ENCODE measurements at places on chromosomes 4 and X.

- DNase-seq = no peak
Observed at GRCh38 chr4:8328866-8329559, 59.5 kb downstream of the HTRA3 start.

GRCh38 chr4:168509786-168510185 lies 12.9 kb downstream of the PALLD start:
- DNase-seq = no peak

- DNase-seq = no peak
Observed at GRCh38 chr4:68905939-68906779, 45.4 kb downstream of the UGT2A3 start.

DNA sequence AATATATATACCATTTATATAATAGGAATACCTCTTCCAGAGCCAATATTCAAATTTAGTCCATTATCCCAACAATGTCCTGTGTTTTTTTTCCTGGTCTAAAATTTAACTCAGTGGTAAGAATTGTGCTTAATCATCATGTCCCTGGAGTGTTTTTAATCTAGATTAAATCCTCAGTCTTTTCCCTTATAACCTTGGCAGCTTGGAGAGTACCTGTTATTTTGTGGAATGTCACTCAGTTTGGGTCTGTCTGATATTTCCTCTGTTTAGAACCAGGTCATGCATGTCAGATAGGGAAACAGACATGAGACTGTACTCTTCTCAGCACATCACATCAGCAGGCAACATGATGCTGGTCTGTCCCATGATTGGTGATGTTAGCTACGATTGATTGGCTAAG lies 96.6 kb downstream of the HPGD start:
- no peak for DNase-seq

- no peak for DNase-seq
Observed at GRCh38 chr4:156251373-156252065, 297.9 kb upstream of the CTSO start.

DNA sequence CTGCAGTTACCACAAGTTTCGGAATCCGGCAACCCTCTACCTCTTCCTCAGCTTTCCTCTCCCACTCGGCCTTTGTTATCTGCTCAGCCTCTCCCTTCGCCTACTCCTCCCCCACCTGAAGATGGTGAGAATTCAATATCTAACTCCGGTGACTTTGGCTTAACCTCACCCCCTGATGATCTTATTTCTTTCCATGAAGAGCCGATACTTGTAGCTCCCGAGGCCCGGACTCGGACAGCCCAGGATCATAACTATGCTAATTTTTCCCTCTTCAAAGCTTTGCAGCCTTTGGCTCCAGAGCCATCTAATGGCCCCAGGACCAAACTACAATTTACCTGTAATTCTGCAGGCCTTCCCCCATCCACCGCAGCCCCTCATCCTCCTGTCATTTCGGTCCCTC lies 32.0 kb upstream of the MGST2 start:
- no peak for DNase-seq

GRCh38 chr4:102343964-102344519 lies 1.2 kb downstream of the SLC39A8 start:
- peak; percentile 17 for DNase-seq

- DNase-seq = no peak
Observed at GRCh38 chrX:106404512-106404911, 207.3 kb upstream of the RADX start.

DNA sequence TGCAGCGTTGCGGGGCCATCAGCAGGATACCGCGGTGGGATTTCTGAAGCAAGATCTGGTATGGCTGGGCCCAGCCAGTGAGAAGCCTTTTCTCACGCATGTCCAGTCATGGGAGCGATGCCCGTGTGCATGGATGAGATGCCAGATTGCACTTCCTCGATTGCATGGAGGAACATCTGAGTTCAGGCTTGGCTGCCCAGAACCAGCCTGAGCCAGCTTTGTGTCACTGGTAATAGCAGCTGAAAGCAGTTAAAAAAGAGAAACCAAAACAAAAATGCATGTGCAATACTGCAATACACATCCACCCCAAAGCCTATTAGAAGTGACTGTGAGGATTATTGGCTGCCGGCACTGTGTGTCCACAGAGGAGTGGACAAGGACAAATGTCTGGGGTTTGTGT lies 59.3 kb downstream of the PSAPL1 start:
- DNase-seq = no peak

GRCh38 chrX:96978906-96979305 lies 95.2 kb downstream of the RPA4 start:
- no peak for DNase-seq

- no peak for DNase-seq
Observed at GRCh38 chrX:99394456-99394855, 1015.6 kb downstream of the PCDH19 start.

GRCh38 chr4:121900132-121900983 lies 30.1 kb upstream of the BBS7 start:
- DNase-seq = no peak

DNA sequence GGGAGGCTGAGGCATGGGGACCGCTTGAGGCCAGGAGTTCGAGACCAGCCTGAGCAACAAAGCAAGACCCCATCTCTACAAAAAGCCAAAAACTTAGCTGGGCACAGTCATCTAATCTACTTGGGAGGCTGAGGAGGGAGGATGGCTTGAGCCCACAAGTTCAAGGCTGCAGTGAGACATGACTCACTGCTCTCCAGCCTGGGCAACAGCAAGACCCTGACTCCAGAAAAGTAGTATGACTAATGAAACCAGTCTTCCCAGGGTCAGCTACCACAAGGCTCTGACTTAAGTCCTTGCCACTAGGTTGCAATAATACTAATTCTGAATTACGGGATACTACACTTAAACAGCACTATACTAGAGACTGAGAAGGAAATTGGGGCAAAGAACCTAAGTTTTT lies 33.1 kb downstream of the ERVMER34-1 start:
- DNase-seq = no peak

- no peak for DNase-seq
Observed at GRCh38 chr4:20496068-20496467, 204.2 kb upstream of the PACRGL start.

DNA sequence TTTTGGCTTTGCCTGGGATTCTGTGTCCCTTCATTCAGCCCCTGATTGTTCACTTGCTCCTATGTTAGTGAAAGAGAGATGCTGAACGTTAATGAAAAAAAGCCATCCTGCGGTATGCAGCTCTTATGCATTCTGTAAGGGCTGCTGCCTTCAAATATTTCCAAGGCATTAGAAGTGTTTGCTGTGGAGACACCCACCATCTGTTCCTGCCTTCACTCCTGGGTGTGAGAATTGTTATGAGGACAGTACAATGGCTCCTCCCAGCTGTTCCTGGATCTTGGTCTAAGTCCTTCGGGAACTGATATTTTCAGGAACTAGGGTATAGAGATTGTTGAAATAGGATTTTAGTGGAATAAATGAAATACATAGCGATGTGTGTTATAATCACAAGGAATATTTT lies 427.1 kb upstream of the FAM47C start:
- DNase-seq = no peak

DNA sequence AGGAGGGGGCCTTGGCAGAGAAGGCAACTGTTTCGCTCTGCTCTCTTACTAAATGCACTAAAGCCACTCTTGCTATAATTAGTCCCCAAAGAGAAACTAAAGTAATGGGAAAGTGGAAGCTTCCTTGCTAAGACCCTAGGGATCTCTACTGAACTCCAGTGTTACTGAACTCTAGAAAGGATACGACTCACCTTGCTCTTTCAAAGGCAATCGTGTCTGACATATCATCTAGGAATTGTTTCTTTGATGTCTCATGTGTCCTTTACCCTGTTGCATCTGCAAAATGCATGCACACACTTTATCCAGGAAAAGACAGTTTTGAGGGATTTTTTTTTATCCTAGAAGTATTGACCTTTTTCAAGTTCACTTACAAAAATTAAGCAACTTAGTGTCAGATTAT lies 148.1 kb upstream of the FAM9B start:
- no peak for DNase-seq

- DNase-seq = no peak
Observed at GRCh38 chr4:54390670-54391069, 161.6 kb downstream of the PDGFRA start.

DNA sequence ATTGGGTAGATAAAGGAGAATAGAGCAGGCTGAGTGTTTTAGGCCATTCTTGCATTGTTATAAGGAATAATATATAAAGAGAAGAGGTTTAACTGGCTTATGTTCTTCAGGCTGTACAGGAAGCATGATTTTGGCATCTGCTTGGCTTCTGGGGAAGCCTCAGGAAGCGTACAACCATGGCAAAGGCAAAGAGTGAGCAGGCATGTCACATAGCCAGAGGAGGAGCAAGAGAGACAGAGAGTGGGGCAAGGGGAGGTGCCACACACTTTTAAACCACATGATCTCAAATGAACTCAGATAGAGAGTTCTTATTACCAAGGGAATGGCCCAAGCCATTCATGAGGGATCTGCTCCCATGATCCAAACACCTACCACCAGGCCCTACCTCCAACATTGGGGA lies 4.4 kb upstream of the METTL14 start:
- DNase-seq = no peak
